Fibroblast of mammary gland (primary cell): ENCODE measurements at places on chromosomes 6 and 20.

GRCh38 chr6:125656287-125656870 lies 93.1 kb upstream of the HEY2 start:
- DNase-seq: no peak

DNA sequence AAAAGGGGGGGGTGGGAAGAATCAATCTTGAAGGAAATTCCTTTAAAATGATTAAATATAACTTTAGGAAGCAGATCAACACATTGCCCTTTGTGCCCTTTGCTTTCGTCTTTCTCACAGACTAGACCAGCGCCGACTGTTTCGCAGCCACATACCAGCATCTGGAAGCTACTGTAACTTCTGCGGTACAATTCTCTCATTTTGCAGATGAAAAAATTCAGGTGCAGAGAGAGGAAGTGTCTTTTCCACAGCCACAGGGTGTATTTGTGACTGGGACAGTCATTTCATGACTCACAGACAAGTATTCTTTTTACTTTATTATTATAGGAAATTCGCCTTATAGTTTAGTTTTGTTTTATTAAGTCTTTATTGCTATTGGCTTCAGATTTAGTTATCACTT lies 84.2 kb downstream of the UST start:
- DNase-seq: no peak

GRCh38 chr6:4543596-4543995 lies 232.6 kb upstream of the CDYL start:
- no peak for DNase-seq

DNA sequence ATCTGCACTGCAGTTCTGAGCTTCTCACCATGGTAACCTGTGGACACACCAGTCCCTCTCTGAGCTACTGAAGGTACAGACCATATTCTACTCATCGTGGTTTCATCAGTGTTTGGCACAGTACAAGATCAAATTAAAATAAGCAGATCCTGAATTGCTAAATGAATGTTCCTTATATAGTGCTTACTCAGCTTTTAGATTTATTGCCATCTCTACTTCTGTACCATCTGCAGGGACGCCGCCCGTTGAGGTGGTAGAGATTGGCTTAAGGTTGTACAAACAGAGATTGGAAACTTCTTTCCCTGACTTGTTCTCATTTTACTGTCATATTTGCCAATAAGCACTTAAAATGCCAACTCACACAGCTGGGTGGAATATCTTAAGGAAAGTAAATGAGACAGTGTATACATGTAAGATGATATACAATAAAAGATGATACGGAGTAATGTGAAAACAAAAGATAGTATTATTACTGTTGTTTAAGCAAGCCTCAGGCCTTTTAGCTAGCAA lies 223.4 kb upstream of the FOXQ1 start:
- DNase-seq: no peak

DNA sequence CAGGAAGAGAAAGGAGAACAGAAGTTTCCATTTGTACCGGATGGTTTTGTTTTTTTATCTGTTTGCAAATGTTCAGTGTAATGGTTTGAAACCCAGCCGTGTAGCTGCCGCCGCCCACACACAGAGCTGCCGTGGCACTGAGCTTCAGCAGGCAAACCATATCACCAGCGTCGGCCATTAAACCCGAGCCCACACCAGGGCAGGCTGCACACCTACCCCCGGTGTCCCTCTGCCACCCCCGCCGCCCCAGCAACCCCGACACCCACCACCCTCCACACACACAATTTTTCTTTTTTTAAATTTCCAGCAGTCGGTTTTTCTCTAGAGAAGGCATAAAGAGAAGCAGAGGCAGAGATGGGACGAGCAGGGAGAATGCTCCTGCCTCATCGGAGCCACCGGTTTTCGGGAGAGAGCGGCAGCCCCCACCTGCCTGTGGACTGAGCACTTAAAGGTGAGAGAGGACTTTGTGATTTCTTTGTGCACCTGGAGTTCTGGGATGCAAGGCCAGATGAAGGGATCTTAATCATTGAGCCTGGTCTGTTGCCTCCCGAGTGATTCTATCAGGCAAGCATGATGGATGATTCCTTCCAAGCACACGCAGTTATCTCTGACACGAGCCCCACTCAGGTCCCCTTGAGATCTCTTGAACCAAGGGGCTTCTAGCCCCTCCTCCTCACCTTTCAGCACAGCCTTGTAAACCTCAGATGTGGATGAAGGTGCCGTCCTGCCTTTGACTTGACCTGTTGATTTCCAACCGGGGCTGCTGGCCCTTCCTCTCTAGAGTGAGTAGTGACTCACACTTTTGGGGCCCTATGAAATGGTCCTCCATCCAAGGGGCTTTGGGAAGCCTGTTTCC lies 17.5 kb upstream of the ZNF831 start:
- no peak for DNase-seq

DNA sequence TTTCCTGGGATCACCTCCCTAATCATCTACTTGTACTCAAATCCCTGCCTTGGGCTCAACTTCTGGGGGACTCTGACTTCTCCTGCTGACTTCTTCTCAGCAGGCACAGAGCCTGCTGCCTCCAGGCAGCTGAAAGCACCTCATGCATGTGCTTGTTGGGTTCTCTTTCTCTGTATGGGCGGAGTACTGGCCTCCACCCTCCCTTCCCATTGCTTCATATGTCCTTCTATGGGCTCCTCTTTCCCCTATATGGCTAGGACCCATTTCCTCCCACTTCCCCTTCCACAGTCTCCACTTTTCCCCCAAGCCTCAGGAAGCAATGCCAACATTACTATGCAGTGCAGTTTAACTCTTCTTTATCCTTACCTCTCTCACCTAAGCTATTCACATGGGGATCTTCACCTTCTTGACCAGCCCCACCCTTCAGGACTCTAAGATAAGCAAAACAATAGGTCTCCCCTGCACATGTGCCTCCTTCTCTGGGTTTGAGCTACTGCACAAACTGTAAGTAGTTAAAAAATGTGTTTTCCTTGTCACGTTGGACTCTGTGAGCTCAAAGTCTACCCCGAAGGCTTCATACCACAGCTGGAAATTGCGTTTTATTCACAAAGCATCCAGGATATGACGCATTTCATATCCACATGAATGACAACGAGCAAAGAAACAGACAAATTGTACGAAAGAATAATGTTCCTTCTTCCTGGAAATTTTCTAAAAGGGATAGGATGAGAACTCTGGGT lies 93.7 kb downstream of the CDS2 start:
- DNase-seq: no peak

- no peak for DNase-seq
Observed at GRCh38 chr6:11298651-11299420, 66.4 kb upstream of the NEDD9 start.

DNA sequence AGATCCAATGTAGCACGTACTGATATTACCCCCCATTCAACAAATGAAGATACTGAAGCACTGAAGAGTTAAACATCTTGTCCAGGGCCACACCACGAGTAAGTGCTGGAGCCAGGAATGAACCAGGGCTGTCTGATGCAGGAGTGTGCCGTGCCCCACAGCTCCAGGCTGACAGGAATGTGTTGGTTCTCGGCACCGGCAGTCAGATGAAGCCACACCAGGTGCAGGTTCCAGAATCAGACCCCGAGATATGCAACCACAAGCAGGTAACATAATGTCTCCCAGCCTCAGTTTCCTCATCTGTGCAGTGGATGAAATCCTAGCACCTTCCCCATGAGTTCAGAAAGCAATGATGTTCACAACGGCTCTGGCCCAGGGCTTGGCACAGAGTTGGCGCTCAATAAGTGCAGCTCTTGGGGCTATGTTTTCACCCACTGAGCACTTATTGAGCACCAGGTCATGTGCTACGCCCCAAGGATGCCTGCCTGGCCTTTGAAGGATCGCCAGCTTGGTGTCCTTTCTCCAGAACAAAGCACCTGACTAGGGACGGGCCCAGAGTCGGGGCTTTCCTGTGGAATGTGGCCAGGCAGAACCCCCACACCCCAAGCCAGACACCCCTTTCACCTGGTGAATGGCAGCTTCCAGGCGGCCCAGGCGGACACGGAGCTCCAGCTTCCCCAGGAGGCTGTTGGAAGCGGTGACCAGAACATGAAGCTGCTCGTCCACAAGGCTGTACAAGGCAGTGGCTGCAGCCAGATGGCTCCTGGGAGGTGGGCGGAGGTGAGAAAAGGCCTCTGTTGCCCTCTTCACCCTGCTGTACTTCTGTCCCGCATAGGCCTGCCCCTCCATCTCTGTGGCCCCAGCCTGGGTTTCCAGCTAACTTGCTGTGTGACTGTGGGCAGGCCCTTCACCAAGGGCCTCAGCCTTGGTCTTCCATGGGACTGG lies 41.3 kb downstream of the KIAA1755 start:
- DNase-seq: no peak

DNA sequence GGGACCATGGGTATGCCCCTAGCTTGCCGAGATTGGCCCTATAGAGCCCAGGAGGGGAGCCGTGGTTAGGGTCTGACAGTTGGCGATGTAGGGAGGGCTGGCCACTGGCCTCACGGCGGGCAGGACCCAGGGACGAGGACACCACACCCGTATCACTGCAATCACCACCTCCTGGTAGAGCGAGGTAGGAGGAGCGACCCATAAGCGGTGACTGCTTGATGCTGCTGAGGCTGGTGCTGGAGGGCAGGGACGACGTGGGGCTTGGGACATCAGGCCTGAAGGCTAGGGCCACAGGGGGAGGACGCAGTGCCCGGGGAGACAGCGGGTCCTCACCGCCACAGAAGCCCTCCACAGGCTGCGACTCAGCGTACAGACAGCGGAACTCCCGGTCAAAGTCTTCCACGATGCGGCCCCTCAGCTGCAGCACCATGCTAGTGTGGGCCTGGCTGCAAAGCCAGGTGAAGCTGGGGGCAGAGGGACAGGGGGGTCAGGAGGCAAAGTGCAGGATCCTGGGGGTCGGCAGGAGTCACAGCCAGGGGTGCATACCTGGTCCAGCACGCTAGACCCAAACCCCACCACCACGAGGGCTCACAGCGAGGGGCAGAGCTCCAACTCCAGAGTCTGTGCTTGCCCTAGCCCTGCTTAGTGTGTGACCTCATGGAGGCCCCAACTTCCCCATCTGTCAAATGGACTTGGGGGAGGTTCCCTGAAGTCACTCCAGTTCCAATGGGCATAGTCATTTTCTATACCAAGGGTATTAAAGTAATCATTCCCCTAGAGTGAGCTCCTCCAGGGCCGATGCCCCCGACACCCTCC lies 3.1 kb upstream of the EIF6 start:
- no peak for DNase-seq

GRCh38 chr20:58604128-58604881 lies 46.8 kb upstream of the STX16 start:
- no peak for DNase-seq

DNA sequence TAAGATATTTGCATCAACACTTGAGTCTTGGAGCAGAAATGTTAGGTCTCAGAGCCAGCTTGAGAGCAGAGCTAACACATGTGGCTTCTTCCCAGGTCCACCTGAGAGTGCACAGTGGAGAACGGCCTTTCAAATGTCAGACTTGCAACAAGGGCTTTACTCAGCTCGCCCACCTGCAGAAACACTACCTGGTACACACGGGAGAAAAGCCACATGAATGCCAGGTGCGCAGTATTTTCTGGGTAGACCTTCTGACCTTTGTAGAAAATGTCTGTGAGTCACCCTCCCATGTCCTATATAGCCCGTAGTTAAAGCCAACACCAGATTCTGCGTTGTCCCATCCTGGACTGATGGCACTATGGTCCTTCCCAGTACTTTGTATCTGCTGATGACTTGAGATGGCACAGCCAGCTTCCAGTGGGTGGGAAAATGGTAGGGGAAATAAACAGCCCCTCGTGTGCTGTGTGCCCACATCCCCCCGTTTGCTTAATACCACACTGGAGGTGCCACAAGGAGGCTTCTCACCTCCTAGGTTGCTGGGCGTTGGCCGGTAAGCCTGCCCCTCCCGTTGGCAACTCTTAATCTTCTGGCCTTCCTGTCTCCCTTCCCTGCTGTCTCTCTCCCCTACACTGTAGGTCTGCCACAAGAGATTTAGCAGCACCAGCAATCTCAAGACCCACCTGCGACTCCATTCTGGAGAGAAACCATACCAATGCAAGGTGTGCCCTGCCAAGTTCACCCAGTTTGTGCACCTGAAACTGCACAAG lies 20.3 kb downstream of the PRDM1 start:
- no peak for DNase-seq

DNA sequence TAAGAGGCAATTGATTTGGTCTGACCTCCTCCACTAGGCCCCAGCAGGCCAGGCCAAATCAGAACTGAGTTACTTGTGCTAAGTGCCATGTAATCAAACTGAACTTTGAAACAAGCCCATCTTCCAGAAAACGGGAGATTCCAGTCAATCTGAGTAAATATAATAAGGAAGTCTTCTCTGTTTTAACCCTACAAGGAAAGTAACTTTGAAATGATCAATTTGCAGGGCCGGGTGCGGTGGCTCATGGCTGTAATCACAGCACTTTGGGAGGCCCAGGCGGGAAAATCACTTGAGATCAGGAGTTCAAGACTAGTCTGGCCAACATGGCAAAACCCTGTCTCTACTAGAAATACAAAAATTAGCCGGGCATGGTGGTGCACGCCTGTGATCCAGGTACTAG lies 2.0 kb upstream of the SHLD1 start:
- no peak for DNase-seq

DNA sequence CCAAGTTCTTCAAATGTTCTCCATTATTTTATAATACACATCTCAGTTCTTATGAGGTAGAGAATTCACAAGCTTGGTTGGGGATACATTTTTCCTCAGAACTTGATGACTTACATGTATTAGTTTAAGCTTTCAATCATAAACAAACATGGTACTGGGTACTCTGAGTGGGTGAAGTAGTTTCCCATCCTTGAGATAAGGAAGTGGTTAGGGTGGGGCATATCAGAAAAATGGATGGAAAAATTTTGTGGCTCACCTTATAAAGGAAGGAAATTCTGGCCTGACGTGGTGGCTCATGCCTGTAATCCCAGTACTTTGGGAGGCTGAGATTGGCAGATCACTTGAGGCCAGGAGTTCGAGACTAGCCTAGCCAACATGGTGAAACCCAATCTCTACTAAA lies 52.0 kb downstream of the CD164 start:
- no peak for DNase-seq

- DNase-seq: no peak
Observed at GRCh38 chr6:140620496-140620895, 1246.0 kb upstream of the CITED2 start.

- peak; percentile 47 for DNase-seq
Observed at GRCh38 chr6:36120979-36121786, 9.1 kb upstream of the MAPK13 start.
